Stimulated activated CD8-positive, alpha-beta memory T cell treated with anti-CD3 and anti-CD28 coated beads, Interleukin-15, amount 100 ng/mL, for 4 hours (primary cell): ENCODE measurements at places on chromosomes 5 and 9.

GRCh38 chr5:14178091-14178490 is 34.9 kb downstream of the TRIO start:
- DNase-seq, result no peak

DNA sequence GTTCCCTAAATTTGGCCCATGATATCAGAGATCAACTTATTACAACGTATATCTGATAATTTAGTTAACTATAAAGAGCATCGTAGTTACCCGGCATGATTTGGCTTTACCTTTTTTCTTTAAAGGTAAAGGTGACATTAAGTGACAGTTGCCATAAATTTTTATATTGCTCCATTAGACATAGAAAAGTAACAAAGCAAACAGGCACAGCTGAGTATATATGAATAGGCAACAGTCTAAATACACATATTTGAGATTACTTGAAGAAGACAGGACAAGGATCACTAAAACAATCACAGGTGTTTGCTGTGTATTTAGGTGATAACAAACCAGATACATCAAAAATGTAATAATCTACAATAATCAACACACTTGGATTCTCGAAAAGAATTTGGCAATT is 34.8 kb downstream of the RFX3 start:
- DNase-seq, result no peak

DNA sequence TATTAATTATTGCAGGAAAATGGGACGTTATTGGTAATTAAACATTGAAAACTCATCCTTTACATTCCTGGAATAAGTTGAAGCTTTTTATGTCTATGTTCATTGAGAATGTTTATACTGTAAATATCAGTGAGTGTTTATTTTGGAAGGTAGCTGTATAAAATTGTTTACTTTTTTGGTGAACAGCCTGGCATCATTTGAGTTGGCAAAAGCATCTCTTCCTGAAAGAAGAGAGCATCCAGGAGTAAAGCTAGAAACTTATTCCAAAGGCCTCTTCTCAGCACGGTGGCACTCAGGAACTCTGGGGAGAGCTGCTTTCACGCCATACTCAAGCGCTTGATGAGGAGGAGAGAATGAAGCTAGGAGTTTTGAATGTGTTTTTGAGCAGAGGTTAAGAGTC is 79.9 kb downstream of the GAPVD1 start:
- no peak for DNase-seq

DNA sequence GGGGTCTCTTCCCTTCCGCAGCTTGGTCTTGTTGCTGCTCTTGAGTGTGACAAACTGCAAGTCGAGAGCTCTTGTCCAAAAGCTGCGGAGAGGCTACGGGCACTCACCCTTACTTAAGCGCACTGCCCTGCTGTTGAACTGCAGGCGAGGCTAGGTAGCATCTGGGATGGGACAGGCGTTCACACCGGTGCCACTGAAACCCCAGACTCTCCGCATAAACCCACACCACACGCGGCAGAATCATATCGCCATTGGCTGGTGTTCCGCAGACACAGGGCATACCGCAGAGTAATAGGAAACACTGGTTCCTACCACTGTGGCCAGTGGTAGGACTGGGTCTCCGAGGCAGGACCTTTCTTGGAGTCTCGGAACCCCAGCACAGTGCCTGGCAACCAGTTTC is 2.2 kb upstream of the NPR3 start:
- no peak for DNase-seq

DNA sequence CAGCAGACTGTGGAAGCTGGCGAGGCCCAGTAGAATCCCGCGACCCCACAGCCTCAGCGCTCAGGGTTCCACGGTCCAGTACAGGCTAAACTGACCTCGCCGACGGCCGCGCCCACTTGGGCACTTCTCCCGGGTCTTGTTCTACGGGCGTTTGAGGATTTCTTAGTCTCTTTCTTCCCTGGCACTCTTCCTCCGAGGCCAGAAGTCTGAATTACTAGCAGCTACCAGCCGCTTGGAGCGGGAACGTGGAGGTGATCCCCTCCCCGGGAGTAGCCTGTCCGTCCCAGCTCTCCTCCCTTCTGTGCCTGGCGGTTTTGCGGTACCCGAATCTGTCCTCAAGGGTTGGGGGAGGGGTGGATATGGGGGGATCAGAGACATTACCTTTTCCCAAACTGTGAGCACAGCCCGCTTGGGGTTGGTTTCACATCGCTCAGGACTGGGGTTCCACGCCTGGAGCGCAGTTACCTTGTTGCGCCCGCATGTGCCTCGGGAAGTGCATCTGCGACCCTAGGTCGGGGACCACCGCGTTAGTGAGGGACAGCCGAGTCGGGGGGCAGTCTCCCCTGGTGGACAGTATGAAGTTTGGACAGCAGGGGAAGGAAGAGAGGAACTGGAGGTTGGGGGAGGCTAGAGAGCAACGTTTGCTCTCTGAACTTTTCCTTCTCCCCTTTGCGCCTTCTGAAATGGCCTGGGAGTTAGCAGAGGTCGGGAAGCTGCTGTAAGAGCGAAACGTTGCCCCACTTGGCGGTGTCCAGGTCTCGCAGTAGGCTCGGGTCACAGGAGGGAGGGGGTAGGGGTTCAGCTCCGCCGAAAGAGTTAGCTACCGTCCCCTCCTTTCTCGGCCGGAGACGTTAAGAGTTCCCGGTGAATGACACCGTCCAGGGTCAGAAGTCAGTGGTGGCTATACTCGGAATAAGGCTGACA is 190.8 kb downstream of the MEF2C start:
- DNase-seq, result no peak

DNA sequence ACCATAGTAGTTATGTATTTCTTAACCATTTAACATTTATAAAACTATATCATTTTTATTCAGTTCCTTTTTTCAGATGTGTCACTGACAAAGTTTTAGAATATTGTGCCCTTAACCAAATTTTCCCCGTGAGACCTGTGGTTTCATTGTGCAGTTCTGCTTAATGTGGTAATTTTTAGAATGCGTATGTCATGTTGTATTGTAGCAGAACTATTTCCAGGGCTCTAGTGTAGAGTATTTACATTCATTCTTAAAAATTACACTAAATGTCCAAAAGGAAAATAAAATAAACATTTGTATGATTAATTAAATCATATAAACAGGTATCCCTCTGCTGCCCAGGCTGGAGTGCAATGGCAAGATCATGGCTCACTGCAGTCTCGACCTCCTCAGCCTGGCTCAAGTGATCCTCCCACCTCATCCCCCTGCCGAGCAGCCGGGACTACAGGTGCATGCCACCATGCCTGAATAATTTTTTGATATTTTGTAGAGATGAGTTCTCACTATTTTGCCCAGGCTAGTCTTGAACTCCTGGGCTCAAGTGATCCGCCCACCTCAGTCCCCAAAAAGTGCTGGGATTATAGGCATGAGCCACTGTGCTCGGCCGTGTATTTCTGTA is 15.4 kb downstream of the SERINC5 start:
- DNase-seq, result no peak

DNA sequence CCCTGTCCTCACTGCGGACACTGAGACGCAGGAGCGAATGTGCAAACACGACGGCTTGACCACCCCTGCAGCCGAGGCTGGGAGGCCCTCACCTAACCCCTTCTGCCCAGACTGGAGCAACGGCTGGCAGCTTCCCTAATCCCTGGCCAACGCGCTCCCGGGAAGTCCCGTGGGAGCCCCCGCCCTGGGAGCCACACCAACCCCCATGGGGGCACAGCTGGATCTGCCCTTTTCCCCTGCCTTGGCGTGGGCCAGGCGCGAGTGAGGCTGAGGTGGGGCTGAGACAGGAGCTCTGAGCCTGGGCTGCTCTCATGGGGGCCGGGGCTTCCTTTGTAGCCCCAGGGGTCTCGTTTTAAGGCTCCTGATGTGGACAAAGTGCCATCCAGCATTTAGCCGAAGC is 4.6 kb upstream of the DNLZ start:
- DNase-seq, result no peak
